ENCODE measurements at places on chromosomes 3 and 15. TPM values are rescaled to one million over a fixed set of nuclear protein-coding genes. Genes with fewer than 3 reads are reported as not detected.

The FBXL22 gene
- 31.0 TPM for total RNA-seq

The CHL1 gene
- 24.2 TPM for total RNA-seq

The CEP152 gene
- 1.3 TPM for total RNA-seq

The FMN1 gene
- total RNA-seq, result 2.9 TPM

The RTP1 gene
- not detected for total RNA-seq

The LRTM1 gene
- not detected for total RNA-seq

The ZNF662 gene
- total RNA-seq, result 3.3 TPM

The UQCC5 gene
- total RNA-seq, result 71.2 TPM

The RCCD1 gene
- 9.3 TPM for total RNA-seq

The P2RY13 gene
- 1.0 TPM for total RNA-seq

The GPR15 gene
- total RNA-seq, result not detected

The GCSAM gene
- not detected for total RNA-seq

The SLC27A2 gene
- total RNA-seq, result 0.24 TPM

The ACTRT3 gene
- 0.59 TPM for total RNA-seq

The KIF15 gene
- 0.73 TPM for total RNA-seq

The RASGRP1 gene
- 0.11 TPM for total RNA-seq

Measured in Right ventricle myocardium superior (tissue), 1 donor.